ENCODE measurements at places on chromosomes 3 and 15.

- no peak for DNase-seq
Measured at GRCh38 chr3:100002599-100003350, 111.5 kb downstream of the FILIP1L start.

GRCh38 chr3:157789162-157789561 lies 285.9 kb upstream of the VEPH1 start:
- DNase-seq = no peak

- DNase-seq = no peak
Measured at GRCh38 chr3:146747928-146748327, 142.8 kb upstream of the PLSCR5 start.

GRCh38 chr3:133269393-133269792 lies 130.5 kb upstream of the BFSP2 start:
- DNase-seq = no peak

GRCh38 chr15:67760901-67761300 lies 64.4 kb upstream of the SKOR1 start:
- DNase-seq = no peak

- no peak for DNase-seq
Measured at GRCh38 chr3:58792921-58793451, 126.4 kb upstream of the FAM3D start.

GRCh38 chr3:184752361-184752760 lies 40.5 kb upstream of the MAGEF1 start:
- no peak for DNase-seq

GRCh38 chr15:68816795-68817303 lies 3.8 kb downstream of the ANP32A start:
- DNase-seq = no peak

DNA sequence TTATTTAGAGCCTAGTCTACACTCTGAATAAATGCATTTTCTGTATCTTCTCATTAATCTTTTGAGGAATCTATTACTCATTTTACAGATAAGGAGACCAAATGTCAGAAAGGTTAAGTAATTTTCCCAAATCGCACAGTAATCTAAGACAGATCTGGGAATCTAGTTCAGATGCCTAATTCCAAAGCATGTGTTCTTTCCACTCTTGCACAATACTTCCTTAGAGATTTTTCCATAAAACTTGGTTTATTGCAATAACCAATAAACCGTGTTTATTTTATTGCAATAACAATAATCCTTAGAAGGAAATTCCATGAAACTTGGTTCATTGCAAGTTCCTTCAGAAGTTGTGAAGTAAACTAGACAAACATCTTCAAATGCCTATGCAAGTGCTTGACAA lies 17.4 kb upstream of the COL8A1 start:
- DNase-seq = no peak

- no peak for DNase-seq
Measured at GRCh38 chr3:171251835-171252234, 208.4 kb downstream of the TNIK start.

DNA sequence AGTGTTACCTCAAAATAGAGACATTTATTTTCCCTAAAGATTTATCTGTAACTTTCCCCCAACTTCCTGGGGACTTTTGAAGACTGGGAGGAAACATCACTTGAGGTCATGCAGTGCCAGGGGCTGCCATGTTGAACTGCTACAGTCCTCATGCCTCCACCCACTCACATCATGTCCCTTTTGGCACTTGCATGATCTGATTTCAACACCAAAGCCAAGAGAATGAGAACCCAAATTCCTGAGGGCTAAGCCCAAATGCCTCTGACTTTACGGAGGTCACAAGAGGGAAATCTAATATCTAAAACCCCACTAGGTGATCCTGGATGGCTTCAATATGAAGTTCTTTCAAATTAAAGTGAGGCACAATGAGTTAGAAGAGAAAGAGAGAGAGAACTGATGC lies 213.1 kb downstream of the NTRK3 start:
- no peak for DNase-seq

GRCh38 chr15:76011627-76012551 lies at the start of gene NRG4:
Gene NRG4, minus strand, starts transcription at chr15:76012424. Its CDS starts 1,194 bp downstream, at chr15:76011230.
- DNase-seq = no peak

DNA sequence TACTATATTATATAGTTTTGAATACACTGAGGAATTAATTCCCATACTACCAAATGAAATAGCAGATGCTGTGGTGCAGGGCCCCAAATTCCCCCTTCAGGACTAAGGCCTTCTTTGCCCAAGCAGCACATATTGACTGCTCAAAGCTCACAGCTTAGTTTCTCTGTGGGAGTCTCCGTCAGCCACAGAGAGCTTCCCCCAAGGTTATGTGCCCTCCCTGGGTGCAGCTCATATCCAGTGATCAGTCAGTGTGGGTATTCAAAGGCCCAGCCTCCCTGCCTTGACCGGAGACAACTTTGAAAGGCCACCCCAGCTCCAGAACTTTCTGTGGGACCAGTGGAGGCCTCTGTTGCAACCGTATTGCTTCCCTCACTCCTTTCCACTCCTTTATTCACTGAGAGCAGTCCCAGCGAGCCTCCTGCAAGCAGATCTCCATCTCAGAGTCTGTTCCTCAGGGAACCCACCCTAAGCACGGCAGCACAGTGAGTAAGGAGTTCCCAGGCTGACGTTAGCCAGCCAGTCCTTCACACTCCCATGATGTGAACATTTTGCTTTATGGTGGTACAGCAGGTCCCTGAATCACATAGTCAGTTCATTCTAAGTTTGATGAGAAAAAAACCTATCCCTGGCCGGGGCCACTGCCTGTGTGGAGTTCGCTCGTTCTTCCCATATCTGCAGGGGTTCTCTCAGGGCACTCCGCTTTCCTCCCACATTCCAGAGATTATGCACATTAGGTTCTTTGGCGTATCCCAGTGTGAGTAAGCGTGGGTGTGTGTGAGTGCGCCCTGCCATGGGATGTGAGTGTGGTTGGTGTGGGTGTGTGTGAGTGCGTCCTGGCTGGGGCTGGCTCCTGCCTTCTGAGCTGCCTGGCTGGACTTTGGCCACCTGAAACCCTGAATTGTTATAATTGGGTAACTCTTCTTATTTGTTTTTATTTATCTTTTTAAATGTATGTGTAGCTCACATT lies 64.4 kb upstream of the PPARG start:
- no peak for DNase-seq

DNA sequence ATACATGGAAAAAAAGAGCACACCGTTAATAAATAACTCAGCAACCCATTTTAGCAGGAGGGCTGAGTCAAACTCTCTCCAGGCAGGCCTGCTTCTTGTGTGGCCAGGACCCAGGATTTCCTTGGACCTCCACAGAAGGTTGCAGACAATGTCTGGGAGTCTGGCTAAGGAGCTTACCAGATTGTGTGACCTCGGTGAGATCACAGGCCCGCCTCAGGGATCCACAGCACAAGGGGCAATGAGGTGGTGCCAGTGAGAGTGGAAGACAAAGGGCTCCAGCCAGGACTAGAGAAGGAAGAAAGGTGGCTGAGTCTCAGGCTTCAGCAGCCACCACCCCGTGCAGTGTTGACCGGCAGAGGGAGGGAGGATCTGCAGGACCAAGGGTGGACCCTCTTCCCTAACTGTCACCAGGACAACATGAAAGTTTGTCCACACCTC lies 32.2 kb upstream of the SEC22A start:
- no peak for DNase-seq

- DNase-seq = no peak
Measured at GRCh38 chr3:4534906-4535305, 41.8 kb downstream of the ITPR1 start.

- DNase-seq = peak; percentile 41
Measured at GRCh38 chr3:108118038-108118768, 27.4 kb upstream of the CD47 start.

DNA sequence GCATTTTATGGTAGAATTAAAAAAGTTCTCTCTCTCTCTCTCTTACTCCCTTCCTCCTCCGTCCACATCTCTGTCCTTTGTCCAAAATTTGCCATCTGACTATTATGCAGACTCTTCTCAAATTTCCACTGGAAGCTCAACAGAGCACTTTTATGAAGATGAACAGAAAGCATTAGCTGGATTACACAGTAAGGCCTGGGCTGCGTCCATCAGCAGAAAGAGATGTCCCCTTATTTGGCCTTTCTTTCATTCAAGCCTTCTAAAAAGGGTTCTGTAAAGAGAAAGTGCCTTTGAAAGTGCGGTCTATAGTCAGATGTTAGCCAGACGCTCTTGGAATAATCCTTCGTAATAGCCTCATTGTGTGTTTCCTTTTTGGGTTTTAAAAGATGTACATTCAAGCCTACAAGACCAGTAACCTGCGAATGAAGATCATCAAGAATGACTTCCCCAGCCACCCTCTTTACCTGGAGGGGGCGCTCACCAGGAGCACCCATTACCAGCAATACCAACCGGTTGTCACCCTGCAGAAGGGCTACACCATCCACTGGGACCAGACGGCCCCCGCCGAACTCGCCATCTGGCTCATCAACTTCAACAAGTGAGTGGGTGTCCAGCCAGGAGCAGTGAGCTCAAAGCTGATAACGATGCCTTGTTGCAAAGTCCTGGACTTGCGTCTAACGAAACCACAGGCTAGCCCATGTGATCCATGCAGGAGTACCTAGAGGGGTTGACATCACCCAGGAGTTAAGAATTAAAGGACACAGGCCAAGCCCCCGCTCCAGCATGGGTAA lies 53.1 kb downstream of the MESD start:
- no peak for DNase-seq

DNA sequence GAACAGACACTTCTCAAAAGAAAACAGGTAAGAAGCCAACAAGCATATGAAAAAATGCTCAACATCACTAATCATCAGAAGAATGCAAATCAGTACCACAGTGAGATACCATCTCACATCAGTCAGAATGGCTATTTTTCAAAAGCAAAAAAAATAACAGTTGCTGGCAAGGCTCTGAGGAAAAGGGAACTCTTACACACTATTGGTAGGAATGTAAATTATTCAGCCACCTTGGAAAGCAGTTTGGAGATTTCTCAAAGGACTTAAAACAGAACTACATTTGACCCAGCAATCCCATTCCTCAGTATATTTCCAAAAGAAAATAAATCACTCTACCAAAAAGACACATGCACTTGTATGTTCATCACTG lies 95.6 kb downstream of the APBA2 start:
- DNase-seq = no peak
